GM23248 (cell line): ENCODE measurements at places on chromosomes 3 and 15.

GRCh38 chr15:80584973-80585525 lies 110.1 kb upstream of the ABHD17C start:
- no peak for DNase-seq

- no peak for DNase-seq
Measured at GRCh38 chr15:88389120-88389519, 78.1 kb downstream of the MRPL46 start.

GRCh38 chr3:17913359-17913758 lies 170.9 kb upstream of the TBC1D5 start:
- no peak for DNase-seq

- no peak for DNase-seq
Measured at GRCh38 chr3:150220041-150220440, 188.1 kb upstream of the TSC22D2 start.

DNA sequence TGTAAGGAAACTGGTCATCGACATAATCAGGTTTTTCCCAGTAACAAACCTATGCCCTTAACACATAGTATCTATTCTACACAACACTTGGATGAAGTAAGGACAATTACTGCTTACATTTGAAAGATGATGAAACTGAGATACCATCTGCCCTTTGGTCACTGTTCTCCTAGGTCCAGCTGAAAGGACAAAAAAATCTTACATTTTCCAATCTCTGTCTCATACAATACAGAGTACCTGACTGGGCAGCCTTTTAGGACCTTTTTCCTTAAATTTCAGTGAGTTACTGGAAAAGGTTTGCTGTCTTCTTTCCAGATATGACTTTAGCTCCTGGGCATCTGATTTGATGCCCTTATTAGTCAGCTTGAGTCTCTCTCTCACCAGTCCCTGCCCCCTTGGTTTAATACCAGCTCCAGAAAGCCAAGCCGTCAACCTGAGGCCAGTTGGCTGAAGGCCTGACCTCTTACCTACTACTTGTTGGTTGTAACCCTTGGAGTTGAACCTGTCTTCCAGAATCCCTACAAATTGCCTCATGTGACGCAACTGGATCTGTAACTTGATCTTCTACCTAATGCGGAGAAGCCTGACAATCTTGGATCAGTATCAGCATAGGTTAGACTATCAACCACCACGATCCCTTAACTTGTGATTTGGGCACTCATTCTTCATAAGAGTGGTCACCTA lies 355.3 kb upstream of the ZNF385D start:
- no peak for DNase-seq

GRCh38 chr3:44983484-44983941 lies 7.5 kb downstream of the EXOSC7 start:
- peak; percentile 10 for DNase-seq

DNA sequence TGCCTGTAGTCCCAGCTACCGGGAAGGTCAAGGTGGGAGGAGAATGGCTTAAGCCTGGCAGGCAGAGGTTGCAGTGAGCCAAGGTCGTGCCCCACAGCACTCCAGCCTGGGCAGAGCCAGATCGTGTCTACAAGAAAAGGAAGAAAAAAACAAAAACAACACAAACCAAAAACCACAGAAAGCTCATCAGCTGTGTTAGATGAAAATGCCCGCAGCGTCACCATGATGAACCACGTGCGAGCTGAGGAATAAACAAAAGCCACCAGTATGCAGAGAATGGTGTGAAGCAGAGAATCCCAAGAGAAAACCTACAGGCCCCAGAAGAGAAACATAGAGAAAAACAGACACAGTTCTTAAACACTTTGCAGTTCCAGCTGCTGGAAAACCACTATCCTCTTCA lies 19.7 kb upstream of the TM4SF19 start:
- DNase-seq: no peak

DNA sequence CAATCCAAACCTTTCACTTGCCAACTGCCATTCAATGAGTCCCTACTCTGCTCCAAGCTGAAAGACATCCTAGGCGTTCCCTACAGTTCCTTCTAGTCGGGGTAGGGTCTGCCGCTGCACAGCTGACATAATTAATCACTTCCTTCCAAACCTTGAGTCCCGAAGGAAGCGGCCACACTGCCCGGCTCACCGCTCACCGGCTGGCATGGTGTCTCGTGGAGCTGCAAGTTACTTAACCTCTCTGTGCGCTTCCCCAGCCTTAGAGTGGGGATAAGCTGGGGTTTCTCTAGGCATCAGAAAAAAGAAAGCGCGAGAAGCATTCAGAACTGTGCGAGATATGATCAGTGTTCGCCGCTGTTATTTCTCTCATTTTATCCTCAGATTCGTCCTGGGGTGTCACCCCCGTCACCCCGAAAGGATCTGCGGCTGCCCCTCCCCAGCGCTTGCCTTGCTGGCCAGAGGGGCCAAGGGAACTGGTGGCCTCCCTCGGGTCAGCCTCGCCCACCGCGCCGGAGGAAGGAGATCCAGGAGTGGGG lies 748 bp downstream of the MRPS25 start:
- DNase-seq: peak; percentile 72

DNA sequence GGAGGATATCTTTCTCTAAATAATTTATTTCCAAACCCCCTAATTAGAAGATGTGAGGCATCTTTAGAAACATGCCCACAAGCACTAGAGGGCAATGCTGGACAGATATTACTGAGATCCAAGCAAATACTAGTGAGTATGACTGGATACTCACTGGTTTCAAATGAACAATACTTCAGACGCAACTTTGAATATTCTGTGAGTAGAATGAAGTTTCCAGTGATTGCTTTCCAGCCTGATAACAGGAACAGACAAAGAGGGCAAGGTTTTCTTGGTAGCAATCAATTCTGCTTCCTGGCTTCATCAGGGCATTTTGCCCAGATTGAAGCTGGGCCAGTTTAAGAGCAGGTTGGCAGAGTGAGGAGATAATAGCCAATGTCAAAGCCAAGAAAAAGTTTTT lies 442.6 kb upstream of the PDZRN3 start:
- DNase-seq: peak; percentile 66

DNA sequence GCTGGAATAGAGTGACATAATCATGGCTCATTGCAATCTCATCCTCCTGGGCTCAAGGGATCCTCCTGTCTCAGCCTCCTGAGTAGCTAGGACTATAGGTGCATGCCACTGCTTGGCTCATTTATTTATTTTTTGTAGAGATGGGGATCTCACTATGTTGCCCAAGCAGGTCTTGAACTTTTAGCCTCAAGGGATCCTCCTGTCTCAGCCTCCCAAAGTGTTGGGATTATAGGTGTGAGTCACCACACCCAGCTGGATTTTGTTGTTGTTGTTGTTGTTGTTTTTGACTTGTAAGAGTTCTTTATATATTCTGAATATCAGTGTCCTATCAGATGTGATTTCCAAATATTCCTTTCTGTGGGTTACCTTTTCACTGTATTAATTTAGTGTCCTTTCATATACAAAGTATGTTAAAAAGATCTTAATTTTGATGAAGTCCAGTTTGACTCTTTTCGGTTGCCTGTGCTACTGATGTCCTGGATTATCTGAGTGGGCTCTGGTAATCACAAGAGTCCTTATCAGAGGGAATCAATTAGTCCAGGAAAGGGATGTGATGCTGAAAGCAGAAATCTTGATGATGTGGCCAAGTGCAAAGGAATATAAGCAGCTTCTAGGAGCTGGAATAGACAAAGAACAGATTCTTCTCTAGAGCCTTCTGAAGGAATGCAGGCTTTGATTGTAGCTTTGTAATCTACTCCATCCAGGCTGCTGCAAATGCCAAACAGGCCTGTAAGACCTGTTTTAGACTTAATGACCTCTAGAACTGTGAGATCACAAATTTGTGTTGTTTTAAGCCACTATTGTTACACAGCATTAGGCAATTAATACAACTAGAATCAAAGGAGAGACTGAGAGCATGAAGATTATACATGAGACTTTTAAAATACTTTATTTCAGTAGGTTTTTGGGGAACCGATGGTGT lies 30.2 kb downstream of the NCK1 start:
- DNase-seq: no peak

- no peak for DNase-seq
Measured at GRCh38 chr3:54299169-54299935, 177.0 kb downstream of the CACNA2D3 start.

DNA sequence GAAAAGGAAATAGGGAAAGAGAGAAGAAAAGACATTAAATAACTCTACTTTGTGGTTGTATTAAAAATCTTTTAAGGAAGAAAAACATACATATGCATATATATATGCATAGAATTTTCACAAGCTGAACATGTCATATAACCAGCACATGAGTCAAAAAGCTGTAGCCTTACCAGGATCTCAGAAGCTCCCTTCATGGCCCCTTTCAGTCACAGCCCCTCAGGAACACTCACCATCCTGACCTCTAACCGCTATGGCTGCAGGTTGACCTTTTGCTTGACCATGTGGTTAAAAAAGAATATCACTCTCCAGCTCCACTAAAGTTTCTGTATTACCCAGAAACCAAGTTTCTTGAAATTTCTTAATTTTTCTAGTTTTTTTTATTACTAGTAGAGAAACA lies 103.4 kb downstream of the CHST2 start:
- DNase-seq: no peak

DNA sequence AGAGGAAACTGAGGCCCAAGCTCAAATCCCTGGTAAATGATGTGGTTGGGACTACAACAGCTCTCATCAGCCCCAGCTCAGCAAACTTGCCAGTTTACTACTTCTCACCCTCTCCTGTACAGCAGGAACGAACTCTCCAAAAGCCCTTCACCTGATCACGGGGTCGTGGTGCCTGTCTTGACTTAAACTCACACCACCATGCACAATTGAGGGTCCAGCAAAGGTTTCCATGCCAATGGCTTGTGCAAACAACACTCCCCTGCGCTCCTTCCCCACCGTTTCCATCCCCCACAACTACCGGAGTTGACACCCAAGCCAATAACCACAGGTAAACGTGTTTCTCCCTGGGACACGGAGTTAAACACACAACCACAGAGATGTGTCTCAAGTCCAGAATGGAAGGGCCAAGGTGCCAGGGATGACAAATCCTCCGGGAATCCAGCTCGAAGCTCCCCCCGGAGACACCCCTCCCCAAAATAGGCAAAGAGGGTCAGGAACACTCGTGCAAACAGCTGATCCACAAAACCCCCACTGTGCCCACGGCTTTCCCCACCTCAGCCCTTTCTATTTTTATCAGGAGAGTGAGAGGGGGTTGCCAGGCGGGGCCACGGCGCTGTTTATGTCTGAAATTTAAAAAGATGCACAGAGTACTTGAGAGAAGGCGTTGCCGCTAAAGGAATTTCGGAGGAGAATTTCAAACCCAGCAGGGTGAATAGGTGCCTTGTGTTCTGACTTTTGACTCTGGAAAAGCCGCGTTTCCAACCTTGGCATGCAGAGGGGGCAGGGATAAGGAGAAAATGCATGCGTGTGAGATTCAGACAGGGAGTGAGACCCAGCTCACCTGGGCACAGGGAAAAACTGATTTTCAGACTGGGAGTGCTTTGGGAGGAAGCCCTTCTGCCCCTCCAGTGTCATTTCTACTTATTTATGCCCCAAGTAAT lies 10.6 kb upstream of the ACAN start:
- DNase-seq: no peak

DNA sequence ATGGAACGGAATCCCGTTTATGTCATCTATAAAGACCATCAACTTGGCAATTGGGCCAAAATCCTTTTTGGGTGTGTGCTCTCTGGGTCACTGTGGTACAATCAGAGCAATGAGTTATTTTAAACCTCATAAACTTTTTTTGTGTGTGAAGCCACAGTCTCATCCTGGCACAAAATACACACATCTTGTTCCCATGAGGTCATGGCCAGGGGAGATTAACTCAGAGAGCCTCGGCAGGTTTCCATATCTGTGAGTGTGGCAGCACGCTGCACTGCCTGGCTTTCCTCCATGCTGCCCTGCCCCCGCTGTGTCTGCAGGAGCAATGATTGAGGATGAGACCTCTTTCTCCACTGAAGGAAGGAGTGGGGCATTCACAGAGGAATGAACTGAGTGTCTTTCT lies 54.0 kb upstream of the DLG1 start:
- DNase-seq: peak; percentile 92
